ENCODE measurements at places on chromosomes 2 and 18. TPM values are rescaled to one million over a fixed set of nuclear protein-coding genes. Genes with fewer than 3 reads are reported as not detected.

TSHZ1 gene
- 12.4 TPM for total RNA-seq

OTX1 gene
- not detected for total RNA-seq

RUFY4 gene
- total RNA-seq, result 1.8 TPM

OSBPL1A gene
- total RNA-seq, result 3.1 TPM

GCG gene
- not detected for total RNA-seq

ECEL1 gene
- not detected for total RNA-seq

LYPD6 gene
- not detected for total RNA-seq

UGT1A8 gene
- total RNA-seq, result not detected

PASK gene
- total RNA-seq, result 92.0 TPM

UCN gene
- total RNA-seq, result 1.9 TPM

CPO gene
- total RNA-seq, result not detected

CCDC178 gene
- not detected for total RNA-seq

TMX3 gene
- 67.1 TPM for total RNA-seq

KIF1A gene
- total RNA-seq, result 0.47 TPM

ASB18 gene
- total RNA-seq, result not detected

RAPGEF4 gene
- total RNA-seq, result 0.37 TPM

NIF3L1 gene
- 30.7 TPM for total RNA-seq

SIX3 gene
- total RNA-seq, result not detected

SYT4 gene
- total RNA-seq, result not detected

ACADL gene
- not detected for total RNA-seq

AGXT gene
- not detected for total RNA-seq

SCN3A gene
- total RNA-seq, result not detected

TNFAIP6 gene
- not detected for total RNA-seq

C2orf78 gene
- total RNA-seq, result 0.07 TPM
